ENCODE measurements at places on chromosomes 6 and 20.

DNA sequence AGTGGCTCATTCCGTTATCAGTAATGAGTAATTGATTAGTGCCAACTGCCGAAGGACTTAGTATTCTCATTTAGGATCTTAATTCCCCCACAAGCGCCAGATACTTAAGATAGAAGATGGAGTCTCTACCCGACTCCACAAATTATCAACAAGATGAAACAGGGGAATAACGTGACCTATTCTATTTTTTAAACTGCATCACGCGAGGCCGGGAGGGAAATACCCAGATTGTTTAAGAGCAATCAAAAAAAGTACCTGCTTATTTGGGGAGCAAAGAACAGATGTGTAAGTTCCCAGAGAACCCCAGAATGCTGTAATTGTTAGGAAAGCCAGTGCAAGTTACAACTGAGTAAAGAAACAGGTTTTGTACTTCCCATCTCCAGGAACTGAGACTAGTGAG lies 1.1 kb upstream of the MAP3K5 start:
- DNase-seq = no peak

GRCh38 chr6:125094563-125094962 lies 59.0 kb upstream of the TPD52L1 start:
- DNase-seq = no peak

GRCh38 chr20:18092890-18093289 lies 35.2 kb upstream of the OVOL2 start:
- DNase-seq = no peak

DNA sequence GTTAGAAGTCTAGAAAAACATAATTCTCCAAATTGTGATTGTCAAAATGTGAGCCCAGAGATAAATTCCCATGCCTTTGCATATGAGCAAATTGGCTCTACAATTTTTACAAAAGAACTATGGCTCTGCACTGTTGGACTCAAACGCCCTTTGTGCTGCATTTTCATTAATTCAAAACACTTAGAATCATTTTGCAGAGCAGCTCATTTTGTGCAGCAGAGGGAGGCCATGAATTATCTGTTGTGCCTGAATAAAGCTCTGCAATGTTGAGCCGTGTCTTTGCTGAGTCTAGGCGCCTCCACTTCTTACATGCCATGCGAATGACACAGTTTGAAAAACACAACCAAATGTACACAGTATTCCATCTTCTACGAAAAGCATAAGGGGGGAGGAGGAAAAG lies 230.2 kb downstream of the PRKN start:
- no peak for DNase-seq

DNA sequence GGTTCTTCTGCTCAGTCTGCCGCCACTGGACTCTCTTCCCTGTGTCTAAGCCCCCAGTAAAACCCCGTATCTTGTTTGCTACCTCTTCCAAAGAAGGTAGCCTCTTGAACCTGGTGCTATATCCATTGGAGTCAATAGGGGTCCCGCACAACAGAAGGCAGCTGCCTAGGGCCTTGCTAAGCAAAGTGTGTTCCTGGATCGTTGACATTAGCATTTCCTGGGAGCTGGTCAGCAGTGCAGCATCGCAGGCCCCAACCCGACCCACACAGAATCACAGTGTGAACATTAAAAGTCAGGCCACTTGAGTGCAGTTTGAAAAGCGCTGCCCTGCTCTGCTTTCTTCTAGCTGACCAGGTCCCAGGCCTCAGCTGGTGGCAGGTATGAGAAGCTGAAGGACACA lies 2.9 kb downstream of the ADA start:
- DNase-seq = no peak

DNA sequence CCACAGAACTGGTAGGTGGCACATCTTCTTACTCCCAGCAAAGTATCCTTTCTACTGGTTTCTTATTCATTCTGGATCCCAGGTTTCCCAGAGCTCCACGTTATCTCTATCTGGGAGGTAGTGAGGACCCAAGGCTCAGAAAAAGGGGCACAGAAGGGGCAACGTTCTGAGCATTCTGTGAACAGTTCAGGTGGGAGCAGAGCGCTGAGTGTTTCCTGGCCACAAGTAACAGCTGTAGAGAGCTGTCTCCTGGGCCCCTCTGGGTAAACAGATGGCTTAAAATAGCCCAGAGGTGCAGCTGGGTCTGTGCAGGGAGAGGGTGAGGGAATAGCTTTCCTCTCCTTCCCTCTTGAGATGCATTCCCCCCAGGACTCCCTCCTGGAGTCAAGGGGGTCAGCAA lies 2.1 kb downstream of the APOBEC2 start:
- no peak for DNase-seq

GRCh38 chr20:10434467-10434831 lies 427 bp upstream of the MKKS start:
- peak; percentile 93 for DNase-seq

DNA sequence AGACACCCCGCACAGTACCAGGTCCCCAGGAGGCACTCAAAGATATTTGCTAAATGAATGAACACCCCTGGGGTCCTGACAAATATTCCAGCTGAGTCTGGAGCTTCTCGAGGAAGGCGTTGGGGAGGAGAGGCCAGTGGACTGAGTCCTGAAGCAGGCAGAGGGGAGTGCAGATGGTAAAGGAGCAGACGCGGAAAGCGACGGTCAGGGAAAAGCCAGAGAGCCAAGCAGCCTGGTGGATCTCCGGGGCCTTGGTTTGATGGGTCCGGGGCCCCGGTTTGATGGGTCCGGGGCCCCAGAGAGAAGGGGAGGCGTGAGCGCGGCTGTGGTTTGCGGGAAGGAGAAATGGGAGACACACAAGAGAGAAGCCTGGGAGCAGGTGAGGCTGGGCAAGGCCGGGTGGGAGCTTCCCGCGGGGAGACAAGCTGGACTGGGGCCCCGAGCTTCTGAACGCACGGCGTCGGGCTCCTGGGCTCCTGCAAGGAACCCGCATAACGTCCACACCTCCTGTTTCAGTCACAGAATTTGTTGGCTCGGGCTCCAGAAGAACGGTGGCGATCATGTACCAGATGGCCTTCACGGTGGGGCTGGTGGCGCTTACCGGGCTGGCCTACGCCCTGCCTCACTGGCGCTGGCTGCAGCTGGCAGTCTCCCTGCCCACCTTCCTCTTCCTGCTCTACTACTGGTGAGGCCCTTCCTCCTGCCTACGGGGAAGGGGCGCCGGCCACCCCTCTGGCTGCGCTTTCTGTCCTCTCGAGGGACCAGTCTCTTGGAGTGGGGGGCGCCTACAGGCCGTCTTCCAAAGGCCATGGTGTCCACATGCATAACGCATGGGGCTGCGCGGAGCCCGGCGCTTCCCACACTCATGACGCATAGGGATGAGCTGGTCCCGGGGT lies 12.1 kb downstream of the SLC22A1 start:
- DNase-seq = peak; percentile 86

GRCh38 chr6:38808039-38808438 lies 92.9 kb downstream of the DNAH8 start:
- no peak for DNase-seq

DNA sequence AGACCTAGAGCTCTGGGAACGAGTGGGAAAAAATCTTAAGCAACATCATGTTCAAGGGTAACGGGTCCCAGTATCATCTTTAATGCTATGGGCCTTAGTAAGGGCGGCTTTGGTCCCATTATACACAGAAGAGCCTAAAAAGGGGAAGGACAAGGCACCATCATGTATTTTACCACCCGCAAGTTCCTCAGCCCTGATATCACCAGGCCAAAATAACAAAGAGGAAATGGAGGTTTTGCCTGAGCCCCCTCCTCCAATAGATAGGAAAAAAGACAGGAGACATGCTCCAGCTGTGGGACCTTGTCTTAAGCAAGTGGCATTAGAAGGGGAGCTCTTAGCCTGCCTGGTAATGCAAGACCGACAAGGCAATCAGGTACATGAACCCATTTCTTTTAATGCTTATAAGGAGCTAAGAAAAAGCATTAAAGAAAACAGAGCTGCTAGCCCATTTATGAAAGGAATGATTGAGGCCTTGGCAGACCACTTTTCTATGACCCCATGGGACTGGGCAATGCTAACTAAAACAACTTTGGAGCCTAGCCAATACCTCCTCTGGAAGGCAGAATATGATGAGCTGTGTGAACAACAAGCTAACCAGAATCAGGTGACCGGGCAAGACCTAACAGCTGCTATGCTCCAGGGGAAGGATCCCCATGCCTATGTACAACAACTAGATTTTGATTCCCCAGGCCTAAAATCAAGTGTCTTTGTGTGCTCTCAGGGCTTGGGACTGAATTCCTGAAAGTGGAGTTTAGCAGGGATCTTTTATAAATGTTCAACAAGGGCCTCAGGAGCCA lies 23.2 kb downstream of the HLA-DPA1 start:
- no peak for DNase-seq

GRCh38 chr6:145020543-145020942 lies 714.8 kb downstream of the EPM2A start:
- DNase-seq = no peak

DNA sequence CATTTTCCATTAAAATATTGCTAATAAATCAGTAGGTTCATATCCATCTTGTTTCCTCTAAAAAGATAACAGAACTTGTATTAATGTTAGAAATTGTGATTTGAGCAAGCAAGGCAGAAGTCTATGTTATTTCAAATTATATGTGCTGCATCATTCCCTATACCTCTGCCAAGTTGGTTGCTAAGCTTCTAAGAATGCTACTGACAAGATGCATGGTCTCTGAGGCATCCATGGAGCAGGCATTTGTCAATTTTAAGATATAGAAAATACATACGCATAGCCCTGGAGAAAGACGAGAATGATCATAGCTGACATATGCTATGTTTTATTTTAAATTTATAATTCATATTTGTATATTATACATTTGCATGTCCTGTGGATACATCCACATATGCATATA lies 168.3 kb upstream of the THEMIS start:
- no peak for DNase-seq

DNA sequence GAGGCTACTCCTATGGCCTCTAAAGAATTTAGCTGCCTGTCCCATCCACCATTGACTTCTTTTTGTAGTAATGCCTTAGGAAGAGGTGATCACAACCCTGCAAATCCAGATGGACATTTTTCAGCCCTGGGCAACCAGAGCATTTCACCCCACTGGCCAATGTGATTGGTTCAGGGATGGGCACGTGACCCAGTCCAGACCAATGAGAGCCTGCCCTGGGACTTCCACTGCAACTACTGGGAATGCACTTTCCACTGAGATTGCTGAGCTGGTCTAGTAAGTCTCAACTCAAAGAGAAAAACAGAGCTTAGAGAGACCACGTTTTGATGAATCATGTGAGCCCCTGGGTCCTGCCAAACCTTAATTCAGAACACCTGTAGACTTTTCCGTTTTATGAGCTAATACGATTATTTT lies 8.9 kb upstream of the UBE2V1 start:
- DNase-seq = no peak
